ENCODE measurements at places on chromosomes 7 and 10.

GRCh38 chr10:132867801-132868644 lies 74.3 kb downstream of the CFAP46 start:
- peak; percentile 15 for DNase-seq

- no peak for DNase-seq
Measured at GRCh38 chr10:5448333-5449001, 36.1 kb downstream of the NET1 start.

- DNase-seq, result no peak
Measured at GRCh38 chr7:18756378-18757050, 261.0 kb downstream of the HDAC9 start.

- no peak for DNase-seq
Measured at GRCh38 chr10:98901441-98902110, 334.1 kb downstream of the HPSE2 start.

- DNase-seq, result no peak
Measured at GRCh38 chr10:94439275-94439861, 37.0 kb downstream of the TBC1D12 start.

DNA sequence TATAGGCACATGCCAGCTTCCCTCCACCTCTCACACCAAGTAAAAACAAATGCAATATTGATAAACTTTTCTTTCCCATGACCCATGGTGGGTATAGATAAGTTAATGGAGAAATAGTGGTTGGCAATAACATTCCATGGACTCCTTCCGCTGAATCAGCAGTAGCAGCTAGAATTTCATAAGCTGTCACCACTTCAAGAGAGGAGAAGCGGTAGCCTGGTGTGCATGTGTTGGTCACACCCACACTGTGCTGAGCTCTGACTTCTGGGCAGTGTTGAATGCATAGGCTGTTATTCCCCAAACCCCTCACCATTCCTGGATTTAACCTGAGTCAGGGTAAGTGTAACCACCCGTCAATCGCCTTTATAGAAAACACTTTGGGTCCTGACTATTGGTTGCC lies 32.5 kb upstream of the BMPER start:
- no peak for DNase-seq

GRCh38 chr7:155490697-155491628 lies 33.0 kb downstream of the EN2 start:
- peak; percentile 62 for DNase-seq

- DNase-seq, result peak; percentile 85
Measured at GRCh38 chr10:102917314-102917961, 656 bp upstream of the CNNM2 start.

- DNase-seq, result no peak
Measured at GRCh38 chr7:127629268-127629854, 11.4 kb upstream of the PAX4 start.

- no peak for DNase-seq
Measured at GRCh38 chr10:91062091-91062490, 141.2 kb upstream of the ANKRD1 start.

GRCh38 chr10:97406064-97406463 lies 4.9 kb upstream of the RRP12 start:
- no peak for DNase-seq

DNA sequence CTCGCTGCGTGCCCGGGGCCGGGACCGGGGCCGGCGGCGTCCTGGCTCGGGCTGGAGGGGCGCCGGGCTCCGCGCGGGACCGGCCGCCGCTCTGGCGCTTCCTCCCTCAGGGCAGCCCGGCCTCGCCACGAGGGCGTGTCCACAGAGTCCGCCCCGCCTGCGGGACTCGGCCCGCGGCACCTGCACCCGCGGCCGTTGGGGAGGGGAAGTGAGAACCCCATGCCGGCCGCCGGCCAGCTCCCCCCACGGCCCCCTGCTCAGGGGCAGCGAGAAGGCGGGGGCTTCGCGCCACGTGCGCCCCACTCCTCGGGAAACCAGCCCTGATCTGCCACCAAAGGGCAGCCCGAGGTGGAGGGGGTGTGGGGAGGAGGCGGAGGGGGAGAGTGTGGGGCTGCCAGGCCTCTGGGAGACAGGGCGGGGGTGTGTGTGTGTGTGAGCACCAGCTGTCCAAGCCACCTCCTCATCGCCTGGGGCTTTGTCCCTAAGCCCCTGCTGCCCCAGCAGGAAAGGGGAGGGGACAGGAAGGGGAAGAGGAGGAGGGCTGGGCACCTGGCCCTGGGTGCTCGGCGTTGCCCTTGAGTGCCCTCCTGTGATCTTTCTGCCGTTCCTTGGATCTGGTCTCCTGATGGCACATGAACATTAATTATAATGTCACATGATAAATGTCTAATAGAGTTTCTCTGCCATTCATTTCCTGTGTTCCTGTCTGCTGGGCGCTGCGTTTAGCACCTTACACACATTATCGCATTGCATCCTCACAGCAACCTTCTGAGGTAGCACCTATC lies at the start of gene PIK3AP1:
Gene PIK3AP1 (minus strand): TSS at position 93 of the 785 bp plus-strand sequence. CDS start 120 bp downstream, outside the sequence.
- peak; percentile 64 for DNase-seq

- DNase-seq, result no peak
Measured at GRCh38 chr10:809671-810350, 120.3 kb upstream of the DIP2C start.

DNA sequence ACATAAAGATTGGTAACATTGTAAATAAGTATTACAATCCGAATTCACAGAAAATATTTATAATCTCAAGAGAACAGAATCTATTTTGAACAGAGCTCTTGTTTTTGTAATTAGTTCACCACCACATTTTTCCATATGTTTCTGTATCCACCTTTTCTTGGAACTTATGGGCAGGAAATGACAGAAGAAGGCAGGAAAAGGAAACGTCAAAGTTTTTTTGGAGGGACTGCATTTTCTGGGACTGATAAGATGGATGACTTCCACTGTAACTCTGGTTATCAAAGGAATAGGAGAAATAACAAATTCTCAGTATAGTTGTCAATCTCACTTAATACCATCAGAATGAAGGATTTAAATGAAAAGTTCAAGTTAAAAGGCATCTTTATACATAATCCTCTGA lies 75.1 kb upstream of the SMNDC1 start:
- no peak for DNase-seq

DNA sequence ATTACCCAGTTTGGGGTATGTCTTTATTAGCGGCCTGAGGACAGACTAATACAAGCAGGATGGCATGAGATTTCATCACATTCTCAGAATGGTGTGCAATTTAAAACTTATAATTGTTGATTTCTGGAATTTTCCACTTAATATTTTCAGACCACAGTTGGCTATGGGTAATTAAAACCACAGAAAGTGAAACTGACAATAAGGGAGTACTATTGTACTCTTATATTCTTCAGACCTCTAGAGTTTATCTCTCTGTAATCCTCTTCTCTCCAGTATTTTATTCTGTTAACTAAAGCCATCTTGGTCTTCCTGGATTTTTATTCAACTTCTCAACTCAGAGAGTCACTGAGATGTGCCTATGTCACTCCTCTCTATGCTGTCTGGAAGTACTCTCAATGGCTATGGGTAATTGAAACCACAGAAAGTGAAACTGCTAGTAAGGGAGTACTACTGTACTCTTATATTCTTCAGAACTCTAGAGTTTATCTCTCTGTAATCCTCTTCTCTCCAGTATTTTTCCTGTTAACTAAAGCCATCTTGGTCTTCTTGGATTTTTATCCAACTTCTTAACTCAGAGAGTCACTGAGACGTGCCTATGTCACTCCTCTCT lies 118.3 kb downstream of the PPP1R17 start:
- no peak for DNase-seq

- no peak for DNase-seq
Measured at GRCh38 chr10:77583527-77583926, 54.1 kb downstream of the KCNMA1 start.

DNA sequence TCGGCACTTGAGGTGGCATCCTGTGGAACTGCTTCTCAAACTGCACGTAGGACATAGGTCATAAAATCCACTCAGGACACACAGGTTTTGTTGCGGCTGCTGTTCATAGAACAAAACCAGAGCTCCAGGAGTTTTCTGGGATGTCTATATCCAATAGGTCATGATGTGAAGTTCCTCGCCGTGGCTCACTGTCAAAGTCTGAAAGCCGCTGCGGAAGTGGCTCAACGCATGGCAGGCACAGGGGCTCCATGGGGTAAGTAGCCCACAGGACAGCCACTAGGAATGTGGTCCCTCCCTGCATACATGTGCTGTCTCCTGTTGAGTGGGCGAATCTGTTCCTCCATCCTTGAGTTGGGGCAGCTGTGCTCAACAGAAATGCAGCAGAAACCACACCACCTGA lies 72.2 kb downstream of the PRKAG2 start:
- DNase-seq, result no peak

- DNase-seq, result peak; percentile 73
Measured at GRCh38 chr10:127872871-127873600, 19.7 kb downstream of the CLRN3 start.
